ENCODE measurements at places on chromosomes 1 and 21.

DNA sequence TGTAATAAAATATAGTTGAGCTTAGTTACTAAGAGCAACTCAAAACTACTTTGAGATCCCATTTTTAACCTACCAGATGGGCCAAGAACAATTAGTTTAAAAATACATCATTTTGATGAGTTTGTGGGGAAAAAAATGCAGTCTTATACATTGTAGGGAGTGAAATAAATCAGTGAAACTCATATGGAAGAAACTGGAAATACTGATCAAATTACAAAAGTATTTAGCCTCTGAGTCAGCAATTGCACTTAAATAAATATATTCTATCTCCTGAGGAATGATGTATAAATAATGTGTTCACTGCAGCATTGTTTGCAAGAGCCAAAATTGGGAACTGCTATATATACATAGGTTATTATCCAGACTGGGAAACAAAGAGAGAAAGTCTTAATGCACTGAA, 4.6 kb upstream of the SMCP start:
- no peak for DNase-seq

DNA sequence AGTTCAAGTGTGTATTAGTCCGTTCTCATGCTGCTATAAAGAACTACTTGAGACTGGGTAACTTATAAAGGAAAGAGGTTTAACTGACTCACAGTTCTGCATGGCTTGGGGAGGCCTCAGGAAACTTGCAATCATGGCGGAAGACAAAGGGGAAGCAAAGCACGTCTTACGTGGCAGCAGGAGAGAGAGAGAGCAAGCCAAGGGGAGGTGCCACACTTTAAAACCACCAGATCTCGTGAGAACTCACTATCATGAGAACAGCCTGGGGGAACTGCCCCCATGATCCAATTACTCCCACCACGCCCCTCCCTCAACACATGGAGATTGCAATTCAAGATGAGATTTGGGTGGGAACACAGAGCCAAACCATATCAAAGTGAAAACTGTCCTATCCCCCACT, 4.1 kb upstream of the MIS18A start:
- DNase-seq: no peak

DNA sequence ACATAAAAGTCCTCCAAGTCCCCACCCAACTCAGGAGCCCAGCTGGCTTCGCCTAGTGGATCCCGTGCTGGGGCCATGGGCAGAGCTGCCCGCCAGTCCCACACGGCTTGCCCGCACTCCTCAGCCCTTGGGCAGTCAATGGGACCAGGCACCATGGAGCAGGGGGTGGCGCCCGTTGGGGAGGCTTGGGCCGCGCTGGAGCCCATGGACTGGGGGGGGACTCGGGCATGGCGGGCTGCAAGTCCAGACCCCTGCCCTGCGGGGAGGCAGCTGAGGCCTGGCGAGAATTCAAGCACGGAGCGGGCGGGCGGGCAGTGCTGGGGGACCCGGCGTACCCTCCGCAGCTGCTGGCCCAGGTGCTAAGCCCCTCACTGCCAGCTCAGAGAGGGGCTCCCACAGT, 249.8 kb upstream of the PLD5 start:
- DNase-seq: no peak

DNA sequence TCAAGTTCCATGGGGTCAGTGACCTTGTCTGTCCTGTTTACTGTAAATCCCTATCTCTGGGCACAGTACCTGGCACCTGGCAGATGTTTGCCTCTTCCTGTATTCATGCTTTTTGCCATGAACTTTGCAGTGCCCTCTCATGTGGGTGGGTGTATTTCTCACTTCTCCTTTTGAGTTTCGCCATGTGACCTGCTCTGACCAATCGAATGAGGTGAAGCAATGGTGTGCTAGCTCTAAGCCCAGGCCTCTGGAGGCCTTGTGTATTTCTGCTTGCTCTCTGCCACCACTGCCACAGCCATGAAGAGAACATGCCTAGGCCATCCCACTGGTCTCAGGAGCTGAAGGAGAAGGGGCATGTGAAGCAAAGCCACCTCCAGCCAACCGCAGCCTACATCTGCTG, 185.5 kb upstream of the ZC3H12A start:
- DNase-seq: no peak

DNA sequence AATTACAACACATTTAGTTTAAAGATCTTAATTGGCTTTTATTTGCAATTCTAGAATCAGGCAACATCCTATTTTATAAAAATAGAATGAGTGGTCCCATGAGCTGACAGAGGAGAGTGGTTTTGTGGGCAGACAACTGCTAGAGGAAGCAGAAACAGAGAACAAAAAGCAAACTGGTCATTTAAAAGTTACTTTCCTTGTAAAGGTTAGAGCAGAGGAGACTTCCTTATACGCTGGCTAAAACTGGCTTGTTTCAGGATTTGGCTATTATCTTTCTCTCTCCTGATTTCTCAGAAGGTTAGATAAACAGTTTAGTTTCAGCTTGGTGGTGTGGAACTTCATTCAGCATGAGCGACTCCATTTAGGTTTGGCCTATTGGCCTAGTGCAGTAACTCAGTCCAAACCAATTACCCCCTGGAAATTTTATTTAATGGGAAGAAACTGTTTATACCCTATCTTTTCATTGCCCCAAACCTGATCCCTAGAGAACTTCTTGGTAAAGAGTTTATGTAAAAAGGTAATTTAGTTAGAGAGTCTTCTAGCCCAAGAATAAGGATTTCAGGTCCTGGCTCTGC, 32.2 kb upstream of the IL20 start:
- DNase-seq: no peak

- no peak for DNase-seq
These were observed 370 bp downstream of the PERM1 start for GRCh38 chr1:981491-981954.

DNA sequence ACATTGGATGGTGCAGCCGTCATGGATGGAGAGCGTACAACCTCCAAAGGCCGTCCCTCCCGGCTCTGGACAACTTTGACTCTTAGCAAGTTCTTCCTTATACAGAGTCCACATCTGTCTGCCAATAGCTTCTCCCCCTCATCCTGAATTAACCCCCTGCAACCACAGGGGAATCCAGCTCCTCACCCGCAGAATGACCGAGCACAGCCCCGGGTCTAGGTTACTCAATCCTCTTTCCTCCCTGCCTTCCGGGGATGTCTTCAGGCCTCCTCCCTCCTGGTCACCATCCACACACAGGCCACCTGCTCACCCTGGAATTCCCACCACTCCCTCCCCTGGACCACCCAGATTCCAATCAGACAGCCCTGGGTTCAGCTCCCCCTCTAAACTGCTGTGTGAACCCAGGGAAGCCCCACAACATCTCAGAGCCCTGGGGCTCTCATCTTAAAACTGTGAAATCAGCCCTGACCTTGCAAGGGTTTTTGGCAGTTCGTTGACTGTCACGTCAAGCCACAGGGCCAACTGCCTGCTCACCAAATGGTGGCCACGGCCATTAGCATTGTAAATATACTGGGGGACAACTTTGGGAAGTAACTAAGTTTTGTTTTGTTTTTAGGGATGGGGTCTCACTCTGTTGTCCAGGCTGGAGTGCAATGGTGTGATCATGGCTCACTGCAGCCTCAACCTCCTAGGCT, 54.2 kb downstream of the HSPG2 start:
- DNase-seq: no peak

GRCh38 chr1:104905322-104905721, 1155.6 kb downstream of the AMY1C start:
- no peak for DNase-seq

DNA sequence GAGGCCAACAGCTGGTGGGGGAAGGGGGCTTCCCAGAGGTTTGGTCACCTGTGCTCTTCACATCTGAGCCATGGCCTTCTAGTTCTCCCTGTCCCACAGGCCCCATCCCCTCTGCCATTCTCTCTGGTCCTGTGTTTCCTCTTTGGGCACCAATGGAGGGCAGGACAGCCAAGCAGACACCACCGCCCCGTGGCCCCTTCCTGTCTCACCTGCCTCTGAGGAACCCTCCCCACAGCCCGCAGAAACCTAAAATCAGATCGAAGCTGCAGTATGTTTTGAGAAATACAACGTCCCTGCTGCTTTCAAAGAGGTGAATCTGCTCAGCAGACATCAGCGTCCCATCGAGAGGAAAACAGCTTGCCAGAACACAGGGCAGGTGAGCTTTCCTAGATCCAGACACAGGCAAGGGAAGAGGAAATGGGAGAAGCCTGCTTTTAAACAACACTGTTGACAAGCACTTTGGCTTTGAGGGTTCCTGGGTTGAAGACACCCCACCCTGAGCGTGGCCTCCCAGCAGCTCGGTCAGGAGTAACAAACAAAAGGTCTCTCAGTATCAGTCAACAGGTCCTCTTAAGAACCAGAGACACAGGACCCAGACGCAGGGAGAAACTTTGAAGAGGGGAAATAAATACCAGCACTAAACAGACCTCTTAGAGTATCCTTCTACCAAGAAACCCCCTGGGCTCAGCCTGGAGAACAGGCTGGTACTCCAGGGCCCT, 2.3 kb downstream of the PANK4 start:
- no peak for DNase-seq

DNA sequence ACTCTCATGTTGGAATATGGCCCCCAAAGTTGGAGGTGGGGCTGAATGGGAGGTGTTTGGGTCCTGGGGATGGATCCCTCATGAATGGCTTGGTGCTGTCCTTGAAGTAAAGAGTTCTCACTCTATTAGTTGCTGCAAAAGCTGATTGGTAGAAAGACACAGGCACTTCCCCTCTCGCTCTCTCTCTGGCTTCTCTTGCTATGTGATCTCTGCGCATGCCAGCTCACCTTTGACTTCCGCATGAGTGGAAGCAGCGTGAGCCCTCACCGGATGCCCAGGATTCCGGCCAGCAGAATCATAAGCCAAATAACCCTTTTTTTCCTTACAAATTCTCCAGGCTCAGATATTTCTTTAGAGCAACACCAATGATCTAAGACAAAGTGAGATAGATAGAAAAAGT, 20.9 kb upstream of the CCSAP start:
- DNase-seq: no peak

DNA sequence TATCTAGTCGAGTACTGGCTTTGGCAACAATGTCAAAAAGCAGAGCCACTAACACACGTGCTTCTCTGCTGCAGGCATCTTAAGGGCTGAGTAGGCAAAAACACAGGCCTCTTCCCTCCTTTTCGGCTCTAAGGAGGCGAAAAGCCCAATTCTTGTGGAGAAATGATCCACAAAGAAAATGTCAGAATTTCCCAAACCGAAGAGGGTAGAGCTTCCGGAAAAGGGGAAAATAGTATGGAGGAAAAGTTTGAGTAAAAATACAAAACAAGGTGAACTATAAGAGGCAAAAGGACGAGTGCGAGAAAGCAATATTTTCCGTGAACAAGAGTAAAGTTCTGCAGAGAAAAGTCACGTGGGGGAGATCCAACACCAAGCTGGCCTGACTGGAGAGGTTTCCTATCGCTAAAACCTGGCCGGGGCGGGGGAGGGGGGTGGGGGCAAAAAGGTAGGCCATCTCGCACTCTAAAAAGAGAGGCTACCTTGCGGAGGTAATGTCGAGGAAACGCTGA, 551 bp downstream of the ZRANB2 start:
- no peak for DNase-seq

DNA sequence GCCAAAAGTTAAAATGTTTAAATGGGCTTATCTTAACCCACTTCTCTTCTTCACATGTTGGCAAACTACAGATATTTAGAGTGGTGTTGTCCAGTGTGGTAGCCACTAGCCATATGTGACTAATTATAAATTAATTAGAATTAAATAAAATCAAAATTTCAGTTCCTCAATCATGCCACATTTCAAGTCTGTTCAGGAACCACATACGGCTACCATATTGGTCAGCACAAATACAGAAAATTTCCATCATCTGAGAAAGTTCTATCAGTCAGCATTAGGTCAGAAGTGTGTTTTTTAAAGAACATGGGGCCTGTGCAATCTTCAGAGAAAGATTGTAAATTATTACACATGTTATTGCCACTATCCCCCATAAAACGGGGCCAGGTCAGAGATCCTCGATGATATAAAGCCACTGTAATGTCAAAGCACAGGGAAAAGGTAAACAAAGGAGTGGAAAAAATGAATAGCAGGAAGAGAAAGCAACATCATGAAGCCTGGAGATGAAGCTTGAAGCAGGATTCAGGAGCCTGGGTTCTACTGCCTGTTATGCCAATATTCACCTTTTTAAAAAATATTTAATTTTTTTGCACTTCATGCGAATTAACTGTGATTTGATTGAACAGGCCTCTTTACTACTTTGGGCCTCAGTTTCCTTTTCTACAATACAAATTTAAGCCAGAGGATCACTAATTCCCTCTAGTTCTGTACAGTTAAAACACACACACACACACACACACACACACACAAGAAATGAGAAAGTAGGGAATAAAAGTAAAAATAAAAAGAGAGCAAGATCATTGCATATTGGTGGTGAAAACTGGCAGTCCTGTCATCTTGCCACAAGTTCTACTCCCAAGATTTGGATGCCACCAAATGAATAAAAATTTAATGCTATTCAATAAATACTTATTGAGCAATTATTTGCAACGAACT, 2.3 kb downstream of the RSBN1 start:
- DNase-seq: no peak

GRCh38 chr1:11990303-11991032, 10.2 kb downstream of the MFN2 start:
- no peak for DNase-seq

- DNase-seq: no peak
These were observed 266.2 kb downstream of the OLFM3 start for GRCh38 chr1:101730559-101730958.

GRCh38 chr1:81754424-81754823, 46.3 kb upstream of the ADGRL2 start:
- no peak for DNase-seq

DNA sequence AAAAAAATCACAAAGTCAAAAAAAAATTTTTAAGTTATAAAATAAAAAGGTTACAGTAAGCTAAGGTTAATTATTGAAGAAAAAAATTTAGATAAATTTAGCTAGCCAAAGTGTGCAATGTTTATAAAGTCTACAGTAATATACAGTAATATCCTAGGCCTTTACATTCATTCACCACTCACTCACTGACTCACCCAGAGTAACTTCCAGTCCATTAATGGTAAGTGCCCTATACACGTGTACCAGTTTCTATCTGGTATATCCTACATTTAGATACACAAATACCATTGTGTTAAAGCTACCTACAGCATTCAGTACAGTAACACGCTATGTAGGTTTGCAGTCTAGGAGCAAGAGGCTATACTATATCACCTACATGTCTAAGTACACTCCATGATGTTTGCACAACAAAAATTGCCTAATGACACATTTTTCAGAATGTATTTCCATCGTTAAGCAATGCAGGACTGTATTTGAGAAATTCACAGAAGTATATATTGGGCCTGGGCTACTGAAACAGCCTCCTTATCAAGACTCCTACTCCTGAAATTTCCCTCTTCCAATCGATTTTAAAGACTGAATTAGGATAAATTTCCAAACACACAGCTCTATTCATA, 155.1 kb downstream of the COP1 start:
- no peak for DNase-seq

DNA sequence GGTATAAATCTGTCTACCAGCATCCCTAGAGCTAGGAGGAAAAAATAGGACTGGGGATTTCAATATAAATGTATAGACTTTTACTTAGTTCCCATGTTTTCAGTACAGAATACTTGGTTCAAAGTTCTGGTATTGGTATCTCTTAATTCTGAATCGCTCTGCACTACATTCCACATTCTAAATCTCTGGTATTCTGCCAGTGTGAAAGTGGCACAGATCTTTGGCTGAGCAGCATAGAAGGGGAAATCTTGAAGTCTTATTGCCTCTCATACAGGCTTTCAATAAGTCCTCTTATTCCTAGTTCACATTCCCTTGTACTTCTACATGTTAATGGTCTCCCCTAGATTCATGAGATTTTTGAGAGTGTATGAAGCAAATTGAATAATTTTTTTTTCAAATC, 74.0 kb upstream of the HSPA13 start:
- no peak for DNase-seq
